WTC11 (cell line): ENCODE measurements at places on chromosomes 11 and 22. TPM values are rescaled to one million over a fixed set of nuclear protein-coding genes. Genes with fewer than 3 reads are reported as not detected.

DNA sequence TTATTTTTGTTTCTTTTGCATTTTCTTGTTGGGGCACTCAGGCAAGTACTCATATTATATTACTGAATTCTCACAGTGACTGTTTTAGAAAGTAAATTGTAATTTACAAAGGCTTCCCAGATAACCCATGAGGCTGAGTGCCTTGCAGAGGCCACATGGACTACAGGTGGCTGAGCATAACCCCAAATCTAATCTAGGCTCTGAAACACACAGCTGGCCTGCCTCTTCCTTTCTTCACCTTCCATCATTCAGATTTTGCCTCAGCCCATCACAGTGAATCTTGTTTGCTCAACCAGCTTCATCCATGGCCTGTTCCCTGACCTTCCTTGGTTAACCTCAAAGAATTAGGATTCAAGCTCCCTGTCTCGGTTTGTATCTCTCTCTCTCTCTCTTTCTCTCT is 78.5 kb upstream of the PRDM11 start:
- no peak for DNase-seq

- no peak for DNase-seq
These were observed 1058.2 kb downstream of the LRRC4C start for GRCh38 chr11:40401132-40401853.

GRCh38 chr11:63939397-63939891 is 642 bp downstream of the NAA40 start:
- no peak for DNase-seq

The GLB1L3 gene
- 34.6 to 50.2 TPM (median 35.9 TPM) in 3 replicates for total RNA-seq

The SORL1 gene
- 78.1 to 87.1 TPM (median 78.1 TPM) in 3 replicates for total RNA-seq

The BTBD18 gene
- total RNA-seq, result 0.09 to 0.14 TPM in 2 of 3 replicates, not detected in the other

The APOA4 gene
- total RNA-seq, result not detected in 3 replicates
